ENCODE measurements at places on chromosomes 4 and X.

GRCh38 chr4:77734928-77735327 is 84.2 kb downstream of the CNOT6L start:
- DNase-seq, result peak; percentile 97

DNA sequence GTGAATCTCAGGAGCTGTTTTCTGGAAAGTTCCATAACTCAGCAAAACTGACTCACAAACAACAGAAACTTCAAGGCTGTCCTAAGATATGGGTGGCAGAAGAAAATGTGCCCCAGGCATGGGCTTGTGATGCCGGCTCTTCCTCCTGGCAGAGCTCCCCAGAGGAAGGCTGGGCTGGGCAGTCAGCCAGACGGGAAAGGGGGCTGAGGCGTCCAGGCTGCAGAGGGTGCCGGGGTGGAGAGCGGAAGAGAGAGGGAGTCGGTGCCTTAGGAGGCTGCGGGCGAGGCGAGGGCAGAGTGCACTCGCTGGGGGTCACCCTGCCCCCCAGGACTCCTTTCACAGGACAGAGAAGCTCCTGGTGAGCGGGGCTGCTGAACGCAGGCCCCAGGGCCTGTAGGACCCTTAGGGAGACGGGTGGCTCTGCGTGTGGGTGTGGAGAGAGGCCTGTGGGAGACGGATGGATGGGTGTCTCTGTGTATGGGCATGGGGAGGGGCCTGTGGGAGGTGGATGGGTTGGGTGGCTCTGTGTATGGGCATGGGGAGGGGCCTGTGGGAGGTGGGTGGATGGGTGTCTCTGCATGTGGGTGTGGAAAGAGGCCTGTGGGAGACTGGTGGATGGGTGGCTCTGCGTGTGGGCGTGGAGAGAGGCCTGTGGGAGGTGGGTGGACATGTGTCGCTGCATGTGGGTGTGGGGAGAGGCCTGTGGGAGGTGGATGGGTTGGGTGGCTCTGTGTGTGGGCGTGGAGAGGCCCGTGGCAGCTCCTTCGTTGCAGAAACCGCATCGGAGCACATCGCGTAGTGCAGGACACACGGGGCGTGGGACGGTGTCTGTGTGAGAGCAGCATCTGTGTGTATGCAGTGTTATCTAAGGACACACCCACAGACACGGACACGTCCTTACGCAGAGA is 15.9 kb downstream of the PCGF3 start:
- DNase-seq, result peak; percentile 41

DNA sequence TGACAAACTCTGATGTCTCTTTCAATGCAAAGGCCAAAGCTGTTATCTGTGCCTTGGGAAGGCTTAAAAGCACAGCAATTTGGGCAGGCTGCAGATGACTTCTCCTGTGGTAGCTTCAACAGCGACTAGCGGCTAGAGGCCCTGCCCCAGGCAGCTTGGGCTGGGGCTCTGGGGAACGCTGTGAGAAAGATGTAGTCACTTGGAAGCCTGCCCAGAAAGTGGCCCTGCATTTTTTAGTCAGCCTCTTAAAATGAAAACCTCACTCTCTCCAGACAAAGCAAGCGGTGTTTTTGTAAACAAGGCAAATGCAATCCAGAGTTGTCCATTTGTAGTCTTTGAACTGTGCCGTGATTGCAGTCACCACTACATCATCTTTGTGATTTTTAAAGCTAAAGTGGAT is 27.5 kb downstream of the PCYT1B start:
- no peak for DNase-seq

DNA sequence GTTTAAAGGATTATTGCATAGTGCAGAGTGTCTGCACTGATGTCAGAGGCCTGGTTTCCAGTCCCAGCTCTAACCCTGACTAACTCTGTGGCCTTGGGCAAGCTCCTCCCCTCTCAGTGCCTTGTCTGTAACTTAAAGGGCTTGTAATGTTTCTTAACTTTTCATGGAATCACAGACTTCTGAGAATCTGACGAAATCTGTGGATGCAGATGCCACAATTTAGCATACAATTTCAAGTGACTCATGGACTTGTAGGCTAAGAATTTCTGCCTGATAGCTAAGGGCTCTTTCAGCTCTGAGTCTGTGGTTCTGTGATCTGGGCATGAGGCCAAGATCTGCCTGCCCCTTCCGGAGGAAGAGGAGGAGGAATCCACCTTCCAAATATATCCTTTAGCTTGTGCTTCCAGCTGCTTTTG is 236.9 kb downstream of the AR start:
- DNase-seq, result peak; percentile 89

GRCh38 chrX:47164420-47164819 is 19.4 kb downstream of the RBM10 start:
- DNase-seq, result no peak

DNA sequence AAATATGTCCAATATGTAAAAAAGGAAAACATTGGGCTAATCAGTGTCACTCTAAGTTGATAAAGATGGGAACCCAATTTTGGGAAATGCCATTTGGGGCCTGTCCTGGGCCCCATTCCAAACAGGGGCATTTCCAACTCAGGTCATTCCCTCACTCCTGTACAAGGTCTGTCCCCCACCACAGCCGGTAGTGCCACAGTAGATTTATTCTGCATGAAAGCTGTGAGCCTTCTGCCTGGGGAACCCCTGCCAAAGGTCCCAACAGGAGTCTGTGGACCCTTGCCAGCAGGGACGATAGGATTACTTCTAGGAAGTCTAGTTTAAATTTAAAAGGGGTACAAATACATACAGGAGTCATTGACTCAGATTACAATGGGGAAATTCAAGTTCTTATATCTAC is 317.6 kb upstream of the GNPDA2 start:
- no peak for DNase-seq

- no peak for DNase-seq
These were observed 5.3 kb downstream of the YIPF7 start for GRCh38 chr4:44646151-44646550.

DNA sequence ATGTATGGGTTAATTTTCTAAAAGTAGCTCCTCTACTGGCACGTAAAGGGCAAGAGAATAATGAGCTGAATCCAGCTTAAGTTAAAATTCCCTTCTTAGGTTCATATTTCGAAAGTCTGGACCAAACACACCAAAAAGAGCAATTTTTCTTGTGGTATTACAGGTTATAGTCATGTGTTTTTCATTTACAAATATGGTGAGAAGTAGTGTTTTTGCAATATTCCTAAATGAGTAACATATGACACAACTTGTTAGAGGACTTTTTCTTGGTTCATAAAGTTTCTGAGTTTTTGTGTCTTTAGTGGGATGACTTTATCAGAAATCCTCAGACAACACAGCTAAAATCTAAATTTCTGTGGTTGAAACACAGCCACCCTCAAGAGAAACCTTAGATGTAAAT is 172.1 kb downstream of the AFF2 start:
- no peak for DNase-seq

- DNase-seq, result peak; percentile 23
These were observed at the start of gene BGN for GRCh38 chrX:153494541-153495361. Gene BGN, plus strand, starts transcription at chrX:153494980. Its CDS starts 9,652 bp downstream, at chrX:153504632.
